Posterior vena cava (tissue), 2 donors: ENCODE measurements at places on chromosomes 7 and 10. TPM values are rescaled to one million over a fixed set of nuclear protein-coding genes. Genes with fewer than 3 reads are reported as not detected.

GRCh38 chr10:123903621-123904020 lies 12.0 kb upstream of the CPXM2 start:
- DNase-seq, result no peak

Gene EMX2
- total RNA-seq, result 3.6 TPM

DNA sequence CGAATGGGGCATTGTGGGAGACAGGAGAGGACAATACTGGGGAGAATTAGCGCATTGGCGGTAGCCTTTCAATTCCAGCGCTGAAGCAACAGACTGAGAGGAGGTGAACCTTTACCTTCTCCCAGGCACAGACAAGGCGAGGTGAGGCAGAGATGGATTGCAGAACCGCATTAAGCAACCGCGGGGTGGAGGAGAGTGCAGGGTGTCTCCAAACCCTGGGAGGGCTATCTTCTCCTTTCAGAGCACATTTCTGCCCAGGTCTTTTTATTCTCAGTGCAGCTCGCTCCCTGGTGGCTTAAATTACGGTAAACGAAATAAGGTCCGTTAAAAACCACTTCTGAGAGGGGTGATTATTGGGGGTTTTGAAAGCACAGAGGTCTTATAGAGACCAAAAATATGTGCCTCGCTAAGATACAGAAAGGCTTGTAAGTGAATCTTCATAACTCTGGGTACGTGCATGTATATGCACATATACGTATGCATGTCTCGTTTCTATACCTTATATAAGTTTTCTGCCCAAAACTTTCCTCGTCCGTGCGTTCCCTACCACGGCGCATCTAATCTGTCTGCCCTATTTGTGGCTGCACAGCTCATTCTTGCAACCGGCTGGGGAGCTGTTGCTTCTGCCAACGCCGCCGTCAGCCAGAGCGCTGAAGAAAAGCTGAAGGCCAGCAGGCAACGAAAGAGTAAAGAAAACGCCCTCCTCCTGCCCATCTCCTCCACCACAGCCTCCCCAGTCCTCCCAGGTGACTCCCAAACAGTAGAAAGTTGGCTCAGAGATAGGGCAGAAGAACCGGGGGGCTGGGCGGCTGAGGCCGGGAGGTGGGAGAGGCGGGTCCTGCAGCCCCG lies 895 bp upstream of the ZNF804B start:
- DNase-seq, result no peak

- DNase-seq, result no peak
Observed at GRCh38 chr10:48940958-48941357, 1.3 kb upstream of the LRRC18 start.

- no peak for DNase-seq
Observed at GRCh38 chr10:86753638-86754434, 2.6 kb upstream of the BMPR1A start.

GRCh38 chr7:70529436-70529835 lies 602.5 kb upstream of the GALNT17 start:
- no peak for DNase-seq

Gene VENTX
- 2.6 TPM for total RNA-seq

Gene TBX20
- not detected for total RNA-seq

Gene BLNK
- total RNA-seq, result 4.1 TPM

GRCh38 chr10:7285522-7286322 lies 125.1 kb downstream of the SFMBT2 start:
- DNase-seq, result no peak

DNA sequence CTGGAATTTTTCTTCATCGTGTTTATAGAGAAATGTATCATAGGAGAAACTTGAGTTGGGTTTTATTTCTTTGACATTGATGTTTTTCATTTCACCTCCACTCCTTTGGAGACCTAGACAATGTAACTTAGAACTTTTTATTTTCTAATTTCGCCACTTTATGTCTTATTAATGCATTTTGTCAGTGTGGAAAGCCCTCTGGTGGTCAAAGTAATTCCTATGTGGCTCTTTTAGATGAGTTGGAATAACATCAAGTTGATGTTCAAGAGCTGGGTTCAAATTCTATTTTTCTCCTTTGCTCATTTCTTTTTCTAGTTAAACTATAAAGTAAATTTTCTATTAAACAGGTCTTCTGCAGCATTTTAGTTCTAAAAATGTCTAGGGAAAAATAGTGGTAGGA lies 478.6 kb downstream of the LRMDA start:
- DNase-seq, result no peak

- DNase-seq, result no peak
Observed at GRCh38 chr7:44375236-44375699, 49.9 kb upstream of the CAMK2B start.

Gene AMZ1
- total RNA-seq, result 1.1 TPM

Gene FEZF1
- not detected for total RNA-seq

Gene NPC1L1
- total RNA-seq, result 0.14 TPM

Gene RELN
- 6.2 TPM for total RNA-seq

DNA sequence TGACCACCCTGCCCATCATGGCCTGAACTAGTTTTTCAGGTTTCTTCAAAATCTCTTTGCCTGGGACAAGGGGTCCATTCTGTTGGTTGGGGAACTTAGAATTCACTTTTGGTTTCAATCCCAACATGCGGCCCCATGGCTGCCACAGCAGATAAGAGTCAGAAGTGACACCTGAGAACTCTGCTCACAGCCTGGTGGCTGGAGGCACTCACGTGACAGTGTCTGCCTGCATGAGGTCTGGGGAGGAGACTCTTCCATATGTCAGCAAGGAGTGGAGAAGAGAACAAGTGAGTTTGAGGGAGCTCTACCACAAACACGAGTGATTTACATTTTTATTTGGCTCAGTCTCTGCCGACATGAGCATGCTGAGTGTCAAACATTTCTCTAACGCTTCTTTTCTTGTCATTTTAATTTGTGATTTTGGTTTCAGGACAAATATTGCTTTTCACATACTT lies 370.4 kb downstream of the TNS3 start:
- no peak for DNase-seq

DNA sequence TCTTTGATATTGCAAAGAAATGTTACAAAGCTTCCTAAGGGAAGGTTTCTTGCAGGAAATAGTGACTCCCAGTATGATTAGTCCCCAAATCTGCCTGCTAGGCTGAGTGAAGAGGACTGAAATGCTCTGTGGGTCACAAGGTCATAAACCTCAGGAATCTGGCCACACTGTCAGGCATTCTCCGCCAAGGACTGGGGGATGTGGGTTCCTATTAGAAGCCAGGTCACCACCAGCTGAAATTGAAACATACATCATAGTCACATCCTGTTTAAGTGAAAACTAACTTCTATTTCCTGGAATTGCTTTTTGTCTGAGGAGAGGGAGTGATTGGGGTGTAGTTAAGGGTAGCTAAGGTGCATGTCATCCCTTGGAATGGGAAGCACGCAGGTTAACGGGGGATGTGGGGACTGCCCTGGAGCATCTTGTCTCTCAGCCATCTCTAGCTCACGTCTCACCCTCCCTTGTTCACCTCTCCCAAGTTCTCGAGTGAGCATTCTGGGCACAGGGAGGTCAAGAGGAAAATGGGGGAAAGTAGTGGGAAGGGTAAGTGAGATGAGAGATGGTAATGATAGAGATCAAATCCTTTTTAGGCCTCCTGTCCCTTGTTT lies 12.0 kb upstream of the GSAP start:
- DNase-seq, result no peak
